ENCODE measurements at places on chromosomes 2 and 18.

GRCh38 chr2:7730449-7730848 is 813.2 kb downstream of the RNF144A start:
- no peak for DNase-seq

- no peak for DNase-seq
These were observed 136.6 kb upstream of the ITGB6 start for GRCh38 chr2:160336635-160337034.

DNA sequence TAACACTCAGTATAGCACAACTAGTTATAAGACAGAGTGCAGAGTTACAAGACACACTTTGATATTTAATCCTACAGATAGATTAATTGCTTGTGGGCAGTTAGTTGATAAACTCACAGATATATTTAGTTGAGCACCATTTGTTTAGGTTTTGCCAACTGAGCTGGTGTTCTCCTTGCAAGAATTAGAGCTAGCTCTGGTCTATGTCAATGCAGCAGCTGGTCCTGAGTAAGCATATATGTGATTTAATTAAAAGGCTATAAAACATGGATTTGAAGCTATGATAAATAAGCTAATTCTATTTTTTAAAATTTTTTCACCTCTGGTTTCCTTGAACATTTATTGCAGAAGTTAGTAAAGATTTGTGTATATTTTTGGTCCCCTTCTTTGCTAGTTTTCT is 35.6 kb downstream of the GPD2 start:
- DNase-seq: no peak

DNA sequence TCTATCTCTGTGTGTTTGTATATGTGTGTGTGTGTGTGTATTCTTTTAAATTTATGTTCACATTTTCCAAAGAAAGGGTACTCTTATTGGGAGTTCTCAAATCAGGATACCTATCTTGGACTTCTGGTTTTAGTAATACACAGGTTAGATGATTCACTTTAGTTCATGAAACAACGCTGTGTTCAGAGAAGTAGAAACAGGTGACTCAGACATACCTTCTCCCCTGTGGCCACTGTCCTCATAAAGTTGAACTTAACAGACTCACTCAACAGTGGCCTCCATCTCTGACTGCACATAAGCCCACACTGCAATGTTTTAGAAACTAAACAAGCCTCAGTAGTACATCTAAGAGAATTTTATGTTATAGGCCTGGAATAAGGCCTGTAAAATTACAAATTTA is 566.6 kb upstream of the VRK2 start:
- no peak for DNase-seq

DNA sequence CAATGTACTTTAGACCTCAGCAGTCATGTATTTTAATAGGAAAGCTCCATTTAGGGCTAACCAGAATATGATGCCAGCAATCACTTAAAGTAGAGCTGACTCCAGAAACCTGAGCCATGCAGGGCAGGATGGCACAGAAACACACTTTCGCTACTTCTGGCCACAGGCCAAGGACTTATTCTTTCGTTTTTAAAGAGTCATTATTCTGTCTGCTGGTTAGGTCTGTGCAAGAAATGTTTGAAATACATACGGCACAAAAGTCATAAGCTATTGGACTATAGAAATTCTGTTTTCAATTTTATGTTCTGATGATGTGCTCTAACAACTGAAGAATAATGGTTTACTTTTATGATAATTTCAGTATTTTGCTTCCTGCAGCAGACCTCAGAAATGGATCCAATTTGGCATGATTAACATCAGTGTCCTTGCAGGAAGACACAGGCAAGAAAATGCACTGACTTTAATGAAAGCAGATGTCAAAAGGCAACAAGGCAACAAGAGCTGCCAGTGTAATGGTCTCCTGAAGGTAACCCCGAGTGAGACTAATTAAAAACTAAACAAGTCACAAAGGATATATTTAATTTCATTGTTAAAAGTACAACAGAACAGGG is 114.4 kb upstream of the CHRNA1 start:
- no peak for DNase-seq

DNA sequence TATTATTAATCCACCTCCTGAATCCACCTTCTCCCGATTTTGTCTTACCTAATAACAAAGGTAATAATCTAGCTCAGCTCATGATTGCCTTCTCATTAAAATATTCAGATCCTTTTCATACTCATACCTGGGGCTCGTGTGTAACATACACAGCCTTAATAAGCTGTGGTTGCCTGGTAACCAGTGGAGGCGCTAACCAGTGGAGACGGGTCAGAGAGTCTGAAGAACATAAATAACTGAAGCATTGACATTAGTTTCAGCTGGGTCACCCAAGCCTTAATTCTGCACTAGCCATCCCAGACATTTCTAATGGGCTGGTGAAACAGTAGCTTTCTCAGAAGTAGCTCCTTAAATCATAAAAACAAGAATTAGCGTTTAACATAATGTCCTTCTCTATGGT is 14.8 kb upstream of the DTNA start:
- no peak for DNase-seq

- DNase-seq: peak; percentile 23
These were observed 121.1 kb downstream of the ACOXL start for GRCh38 chr2:110853516-110853915.

- no peak for DNase-seq
These were observed 72.7 kb upstream of the MBOAT2 start for GRCh38 chr2:9076210-9076609.

DNA sequence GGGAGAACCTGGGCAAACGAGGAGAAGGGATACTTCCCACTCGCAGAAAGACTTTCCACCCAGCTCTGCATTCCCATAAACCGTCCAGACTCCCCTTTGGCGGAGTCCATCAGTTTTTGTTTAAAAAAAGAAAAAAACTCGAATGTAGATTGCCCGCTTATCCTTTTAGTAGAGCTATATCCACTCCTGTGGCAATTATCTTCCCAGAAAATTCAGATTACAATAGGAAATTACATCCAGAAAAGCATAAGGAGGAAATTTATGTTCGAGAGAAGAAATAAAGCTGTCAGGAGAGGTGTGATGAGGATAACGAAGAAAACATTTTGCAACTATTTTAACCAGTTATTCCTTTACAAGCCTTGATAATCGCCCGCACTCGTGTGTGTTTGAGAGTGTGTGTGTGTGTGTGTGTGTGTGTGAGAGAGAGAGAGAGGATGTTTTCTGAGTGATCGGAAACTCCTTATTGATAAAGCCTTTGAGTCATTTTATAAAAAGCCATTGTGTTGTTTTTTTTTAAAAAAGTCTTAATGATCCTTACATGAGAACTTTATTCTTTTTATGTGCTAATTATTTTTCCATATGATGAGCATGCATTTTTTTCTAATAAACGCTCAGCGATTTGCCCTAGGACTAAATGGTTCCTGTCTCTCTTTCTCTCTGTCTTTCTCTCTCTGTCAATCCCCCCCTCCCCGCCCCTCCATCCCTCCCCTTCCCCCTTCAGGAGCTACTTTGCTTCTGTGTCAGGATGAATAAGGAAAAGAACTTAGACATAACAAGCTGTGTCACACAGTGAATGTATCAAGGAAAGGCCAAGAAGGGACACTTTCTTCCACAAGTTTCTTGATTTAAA is 1.1 kb upstream of the PPP3R1 start:
- DNase-seq: peak; percentile 18

DNA sequence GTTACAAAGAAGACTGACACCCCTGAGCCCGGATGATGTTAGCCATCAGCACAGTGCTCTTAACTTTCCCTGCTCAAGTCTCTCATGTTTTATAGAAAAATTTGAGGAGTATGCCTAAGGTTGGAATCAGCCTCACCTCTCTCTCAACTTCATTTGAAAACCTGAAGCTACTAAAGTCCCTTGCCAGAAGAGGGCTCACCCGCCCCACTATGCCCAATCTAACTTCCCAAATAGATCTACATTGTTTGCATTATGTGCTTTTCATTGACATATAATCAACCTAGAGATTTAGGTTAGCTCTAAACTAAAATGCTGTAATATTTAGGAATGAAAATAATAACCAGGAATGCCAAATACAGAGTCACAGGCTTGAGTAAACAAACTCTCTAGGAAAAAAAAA is 305.4 kb downstream of the NCKAP5 start:
- no peak for DNase-seq

DNA sequence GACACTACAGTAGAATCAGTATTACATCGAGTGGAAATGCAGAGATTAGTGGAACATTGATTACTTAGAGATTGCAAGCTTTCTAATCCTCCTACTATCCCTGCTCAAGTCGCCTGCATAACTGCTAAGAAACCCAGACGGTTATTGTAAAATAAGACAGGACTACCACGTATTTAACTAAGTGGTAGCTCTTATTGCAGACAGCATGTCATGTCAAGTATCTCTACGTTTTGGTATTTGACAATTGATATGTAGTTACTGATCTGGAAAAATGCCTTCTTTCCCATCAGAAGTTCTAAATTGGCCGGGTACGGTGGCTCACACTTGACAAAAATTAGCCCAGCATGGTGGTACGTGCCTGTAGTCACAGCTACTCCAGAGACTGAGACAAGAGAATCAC is 404.1 kb downstream of the CBLN2 start:
- no peak for DNase-seq

GRCh38 chr2:63300835-63301234 is 250.2 kb downstream of the OTX1 start:
- no peak for DNase-seq

- no peak for DNase-seq
These were observed 87.8 kb downstream of the SLC5A7 start for GRCh38 chr2:108074150-108074549.

DNA sequence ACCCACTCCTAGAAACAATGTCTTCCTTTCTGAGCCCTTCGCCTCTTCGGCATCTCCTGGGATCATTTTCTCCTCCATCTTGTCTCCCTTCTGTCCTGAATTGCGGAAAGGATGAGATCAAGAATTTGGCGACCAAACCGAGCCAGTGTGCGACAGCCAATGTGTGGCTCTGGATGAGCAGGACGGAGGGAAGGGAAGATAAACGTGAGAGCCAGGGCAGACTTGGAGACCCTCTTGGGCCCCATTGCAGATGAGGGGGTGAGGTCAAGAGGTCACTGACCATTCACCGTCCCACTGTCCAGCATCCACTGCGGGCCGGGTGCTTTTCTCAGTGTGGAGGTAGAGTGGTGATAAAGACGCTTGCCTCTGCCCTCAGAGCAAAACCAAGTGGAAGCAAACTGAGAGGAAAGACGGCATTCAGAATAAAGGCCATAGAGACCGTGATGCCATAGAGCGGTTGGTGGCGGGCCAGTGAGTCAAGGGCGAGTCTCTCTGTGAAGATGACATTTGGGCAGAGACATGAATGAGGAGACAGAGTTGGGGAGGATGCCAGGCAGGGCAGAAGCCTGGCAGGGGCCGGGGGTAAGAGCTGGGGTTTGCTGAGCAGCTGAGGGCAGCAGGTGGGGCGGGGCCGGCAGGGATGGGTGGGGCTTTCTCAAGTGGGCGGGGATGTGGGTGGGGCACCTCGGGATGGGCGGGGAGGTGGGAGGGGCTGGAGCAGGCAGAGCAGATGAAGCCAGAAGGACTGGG is 55.6 kb downstream of the ACAA2 start:
- no peak for DNase-seq

DNA sequence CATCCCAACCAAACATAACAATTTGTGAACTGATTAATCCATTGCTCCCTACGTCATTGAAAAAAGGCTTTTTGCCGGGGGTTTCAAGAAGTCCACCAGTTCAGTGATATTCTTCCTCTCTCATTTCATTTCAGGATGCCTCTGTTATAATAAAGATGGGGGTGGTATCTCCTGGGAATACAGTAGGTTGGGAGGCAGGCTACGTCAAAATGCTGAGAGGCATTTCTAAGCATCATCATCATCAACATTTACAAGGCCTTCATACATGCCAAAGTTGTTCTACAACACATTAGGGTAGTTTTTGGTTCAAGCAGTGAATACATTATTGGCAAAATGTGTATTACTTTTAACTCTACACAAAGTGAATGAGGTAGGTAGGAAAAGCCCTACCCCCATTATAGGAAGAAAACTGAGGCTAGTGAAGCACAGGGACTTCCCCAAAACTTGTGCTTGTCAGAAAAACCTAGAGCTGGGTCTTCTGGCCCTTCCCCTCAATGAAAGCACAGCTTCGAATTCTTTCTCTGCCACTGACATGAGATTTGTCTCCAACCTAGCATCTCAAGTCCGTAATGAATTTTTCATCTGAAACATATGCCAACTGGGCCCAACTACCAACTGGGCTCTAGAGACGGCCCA is 11.3 kb downstream of the OSR1 start:
- DNase-seq: no peak

GRCh38 chr2:197312186-197312585 is 1.6 kb upstream of the ANKRD44 start:
- no peak for DNase-seq

DNA sequence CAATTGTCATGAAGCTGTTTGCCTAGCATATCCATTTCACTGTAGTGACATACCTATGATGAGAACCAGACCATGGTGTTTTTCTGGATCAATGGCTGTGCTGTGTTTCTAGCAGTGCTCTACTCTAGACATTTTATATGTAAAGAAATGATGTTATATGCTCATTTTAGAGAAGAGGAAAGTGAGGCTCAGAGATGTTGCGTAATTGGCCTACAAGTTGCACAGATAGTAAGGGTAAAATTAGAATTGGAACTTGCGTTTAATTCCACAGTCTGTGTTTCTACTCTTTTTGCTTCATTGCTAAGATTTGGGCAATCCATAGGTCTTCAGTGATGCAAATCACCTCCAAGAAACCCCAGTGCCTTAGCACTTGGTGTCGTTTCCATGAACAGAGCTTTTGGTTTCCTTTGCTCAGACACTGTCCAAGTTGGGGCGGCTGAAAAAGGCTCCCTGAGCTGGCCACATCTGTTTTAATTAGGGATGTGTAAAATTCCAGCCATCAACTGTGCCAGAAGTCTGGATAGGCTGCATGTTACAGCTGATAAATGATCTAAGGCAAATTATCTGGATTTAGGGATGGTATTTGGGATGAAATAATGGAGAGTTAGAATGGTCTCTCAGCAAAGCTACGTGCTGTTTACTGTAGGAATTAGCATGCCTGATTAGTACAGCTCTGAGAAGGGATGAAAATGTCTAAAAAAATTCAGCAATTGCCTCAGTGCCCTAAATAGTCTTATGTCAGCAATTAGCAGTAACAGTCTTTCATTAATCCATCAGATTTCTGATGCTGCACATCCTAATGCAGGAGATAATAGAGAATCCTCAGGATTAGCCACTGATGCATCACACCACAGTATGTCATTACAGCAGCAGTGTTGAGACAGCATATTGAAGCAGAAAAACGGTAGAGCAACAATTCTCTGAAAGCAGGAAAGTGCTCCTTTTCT is 65.3 kb downstream of the PTPRM start:
- no peak for DNase-seq

GRCh38 chr2:192960945-192961344 is 766.2 kb upstream of the TMEFF2 start:
- no peak for DNase-seq

Measured in T-helper 17 cell (primary cell).